Mesenchymal stem cell (in vitro differentiated cells and primary cell): ENCODE measurements at places on chromosomes 2 and 18.

GRCh38 chr2:19835781-19836281 lies 66.0 kb downstream of the TTC32 start:
- DNase-seq: no peak

- DNase-seq: no peak
These were observed 257.1 kb upstream of the SPOPL start for GRCh38 chr2:138244501-138244925.

- DNase-seq: peak; percentile 16
These were observed 11.7 kb upstream of the ACYP2 start for GRCh38 chr2:54103454-54104314.

- DNase-seq: no peak
These were observed 53.7 kb upstream of the APCDD1 start for GRCh38 chr18:10400534-10401307.

GRCh38 chr2:228509021-228509420 lies 327.5 kb upstream of the SPHKAP start:
- no peak for DNase-seq

DNA sequence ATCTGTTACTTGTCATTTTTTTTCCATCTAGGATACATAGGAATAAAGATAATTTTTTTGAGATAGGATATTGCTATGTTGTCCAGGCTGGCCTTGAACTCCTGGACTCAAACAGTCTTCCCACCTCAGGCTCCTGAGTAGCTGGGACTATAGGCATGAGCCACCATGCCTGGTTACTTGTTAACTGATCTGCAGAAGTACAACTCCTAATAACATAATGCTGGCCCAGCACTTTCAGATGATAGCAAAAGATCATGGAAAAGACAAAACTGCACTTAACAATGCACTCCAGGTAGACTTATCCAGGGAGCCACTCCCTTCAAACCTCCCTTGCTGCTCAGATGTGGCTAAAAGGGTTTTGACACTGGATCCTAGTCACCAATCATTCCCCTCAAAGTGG lies 11.4 kb upstream of the CTDP1 start:
- no peak for DNase-seq

DNA sequence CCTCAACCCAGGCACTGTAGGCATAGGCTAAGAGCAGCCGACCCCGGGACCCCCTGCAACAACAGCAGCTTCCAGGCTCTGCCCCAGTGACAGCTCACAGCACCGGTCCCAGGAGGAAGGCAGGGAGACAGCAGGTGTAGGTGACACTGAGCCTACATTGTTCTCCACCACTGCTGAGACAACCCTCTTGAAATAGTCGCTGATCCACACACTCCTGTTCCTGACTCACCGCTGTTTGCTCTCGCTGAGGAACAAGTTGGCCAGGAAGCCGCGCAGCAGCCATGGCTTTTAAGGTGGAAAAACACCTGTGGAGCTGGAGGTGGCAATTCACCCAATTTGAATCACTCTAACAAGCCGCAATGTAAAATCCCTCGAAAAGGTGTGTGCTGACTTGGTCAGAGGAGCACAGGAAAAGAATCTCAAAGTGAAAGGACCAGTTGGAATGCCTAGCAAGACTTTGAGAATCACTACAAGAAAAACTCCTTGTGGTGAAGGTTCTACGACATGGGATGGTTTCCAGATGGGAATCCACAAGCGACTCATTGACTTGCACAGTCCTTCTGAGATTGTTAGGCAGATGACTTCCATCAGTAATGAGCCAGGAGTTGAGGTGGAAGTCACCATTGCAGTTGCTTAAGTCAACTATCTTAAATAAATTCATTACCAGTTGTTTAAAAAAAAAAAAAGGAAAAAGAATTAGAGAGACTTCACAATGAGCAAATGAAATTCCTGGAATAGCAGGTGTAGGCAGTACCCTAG lies 167.5 kb downstream of the ARL4C start:
- DNase-seq: peak; percentile 49

DNA sequence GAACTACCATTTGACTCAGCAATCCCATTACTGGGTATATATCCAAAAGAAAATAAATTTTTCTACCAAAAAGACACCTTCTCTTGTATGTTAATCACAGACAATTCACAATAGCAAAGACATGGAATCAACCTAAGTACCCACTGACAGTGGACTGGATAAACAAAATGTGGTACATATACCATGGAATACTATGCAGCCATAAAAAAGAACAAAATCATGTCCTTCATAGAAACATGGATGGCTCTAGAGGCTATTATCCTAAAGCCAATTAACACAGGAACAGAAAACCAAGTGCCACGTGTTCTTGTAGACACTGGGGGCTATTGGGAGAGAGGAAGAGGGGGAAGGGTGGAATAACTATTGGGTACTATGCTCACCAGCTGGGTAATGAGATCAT lies 27.7 kb downstream of the FLACC1 start:
- DNase-seq: no peak

- no peak for DNase-seq
These were observed 1.7 kb downstream of the TMBIM1 start for GRCh38 chr2:218290316-218291261.

DNA sequence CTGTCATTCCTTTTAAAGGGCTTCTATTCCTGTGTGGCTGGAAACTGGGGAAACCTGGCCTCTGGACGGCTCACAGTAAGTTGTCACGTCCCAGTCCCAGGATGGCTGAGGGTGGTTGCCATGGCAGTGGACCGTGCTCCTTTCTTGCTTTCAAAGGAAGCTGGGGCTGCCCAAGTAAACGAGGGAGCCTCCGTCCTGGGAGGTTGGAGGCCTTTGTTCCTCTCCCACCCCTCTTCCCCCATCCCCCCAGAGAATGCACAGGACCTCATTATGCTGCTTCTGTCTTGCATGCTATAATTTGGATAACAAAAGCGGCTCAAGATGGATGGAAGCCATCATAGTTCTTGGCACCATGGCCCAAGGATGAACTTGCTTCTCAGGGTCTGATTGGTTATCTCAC lies 325.5 kb upstream of the HS6ST1 start:
- no peak for DNase-seq

GRCh38 chr2:141384676-141385075 lies 746.1 kb downstream of the LRP1B start:
- DNase-seq: peak; percentile 34

DNA sequence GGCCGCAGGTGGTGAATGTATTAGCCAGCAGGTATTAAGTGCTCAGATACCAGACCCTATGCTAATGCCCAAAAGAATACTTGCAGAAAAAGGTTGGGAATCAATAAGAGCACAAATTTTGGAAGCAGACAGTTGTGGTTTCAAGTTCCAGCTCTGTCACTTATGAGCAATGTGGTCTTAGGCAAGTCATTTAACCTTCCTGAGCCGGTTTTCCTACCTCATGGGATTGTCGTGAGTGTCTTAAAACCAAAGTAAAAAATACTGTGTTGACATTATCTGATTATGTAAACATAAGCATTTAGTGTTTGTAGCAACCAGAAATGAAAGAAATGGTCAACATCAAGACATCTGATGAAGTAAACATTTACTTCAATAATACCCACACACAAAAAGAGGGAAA lies 93.0 kb upstream of the CHST9 start:
- DNase-seq: no peak
